IMR-90 (cell line): ENCODE measurements at places on chromosomes 7 and 10. TPM values are rescaled to one million over a fixed set of nuclear protein-coding genes. Genes with fewer than 3 reads are reported as not detected.

CYP2C19 gene
- polyA plus RNA-seq: not detected in 2 replicates

DNA sequence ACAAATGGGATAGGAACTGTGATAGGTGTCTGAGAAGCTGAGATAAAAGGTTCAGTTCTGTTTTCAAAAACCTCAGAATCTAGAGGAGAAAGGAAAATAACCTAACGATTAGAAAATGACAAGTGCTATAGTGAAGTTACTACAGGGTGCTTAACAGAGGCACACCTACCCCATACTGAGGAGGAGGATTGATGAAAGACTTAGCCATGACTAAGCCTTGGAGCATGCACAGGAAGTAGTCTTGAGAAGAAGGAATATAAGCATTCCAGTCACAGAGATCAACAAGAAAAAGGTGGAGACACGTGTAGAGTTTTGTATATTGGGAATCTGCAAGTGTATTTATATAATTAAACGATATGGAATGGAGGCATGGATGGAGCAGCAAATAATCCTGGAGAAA, 1225.5 kb upstream of the CELF2 start:
- no peaks in the 10 kb centered on the region for H3K4me1 ChIP-seq
- peak; percentile 37 for DNase-seq
- H3K4me3 ChIP-seq: no peak overlapping the region
- no peaks in the 10 kb centered on the region for H3K36me3 ChIP-seq

GRCh38 chr10:124493214-124493882, 31.7 kb downstream of the LHPP start:
- no peaks in the 10 kb centered on the region for H3K36me3 ChIP-seq
- H3K27me3 ChIP-seq: no peaks in the 10 kb centered on the region
- no peaks in the 10 kb centered on the region for H3K4me1 ChIP-seq
- no peak for DNase-seq
- H3K27ac ChIP-seq: no peak overlapping the region

DNA sequence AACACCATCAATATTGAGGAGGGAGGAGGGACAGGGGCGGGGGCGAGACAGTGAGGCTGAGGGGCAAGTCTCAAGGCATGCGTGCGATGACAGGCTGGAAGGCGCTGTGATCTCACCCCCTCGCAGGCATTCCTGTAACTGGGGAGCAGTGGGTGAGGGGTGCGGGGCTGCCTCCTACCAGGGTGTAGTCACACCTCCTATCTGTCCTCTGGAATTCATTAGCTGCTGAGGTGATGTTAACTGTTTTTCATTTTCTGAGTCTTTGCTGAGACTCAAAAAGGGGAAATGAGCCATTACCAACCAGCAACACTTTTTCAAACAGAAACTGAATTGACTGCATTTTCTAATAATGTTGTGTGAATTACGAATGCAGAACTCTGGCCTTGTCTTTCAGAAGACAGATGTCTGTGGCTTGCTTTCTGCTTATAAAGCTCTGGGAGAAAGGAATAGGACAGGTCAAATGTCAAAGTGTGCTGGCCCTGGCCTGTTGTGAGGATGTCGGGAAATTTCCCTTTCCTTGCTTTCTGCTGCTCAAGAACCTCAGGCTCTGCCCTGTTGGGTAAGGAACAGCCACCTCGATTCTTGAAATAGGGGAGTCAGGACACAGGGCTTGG, 23.7 kb upstream of the CDH23 start:
- no peaks in the 10 kb centered on the region for H3K4me1 ChIP-seq
- peaks cover 46% of the 10 kb centered on the region for H3K27me3 ChIP-seq
- no peak overlapping the region for H3K27ac ChIP-seq
- H3K36me3 ChIP-seq: no peaks in the 10 kb centered on the region
- H3K4me3 ChIP-seq: no peak overlapping the region
- DNase-seq: no peak

- no peaks in the 10 kb centered on the region for H3K36me3 ChIP-seq
- no peak overlapping the region for H3K4me3 ChIP-seq
- H3K4me1 ChIP-seq: peaks cover 4% of the 10 kb centered on the region; the same call in 1 of the 2 replicates
- peaks cover 16% of the 10 kb centered on the region for H3K27me3 ChIP-seq
- H3K27ac ChIP-seq: no peak overlapping the region
These were observed 4.9 kb upstream of the CLDN3 start for GRCh38 chr7:73774923-73775322.

DNA sequence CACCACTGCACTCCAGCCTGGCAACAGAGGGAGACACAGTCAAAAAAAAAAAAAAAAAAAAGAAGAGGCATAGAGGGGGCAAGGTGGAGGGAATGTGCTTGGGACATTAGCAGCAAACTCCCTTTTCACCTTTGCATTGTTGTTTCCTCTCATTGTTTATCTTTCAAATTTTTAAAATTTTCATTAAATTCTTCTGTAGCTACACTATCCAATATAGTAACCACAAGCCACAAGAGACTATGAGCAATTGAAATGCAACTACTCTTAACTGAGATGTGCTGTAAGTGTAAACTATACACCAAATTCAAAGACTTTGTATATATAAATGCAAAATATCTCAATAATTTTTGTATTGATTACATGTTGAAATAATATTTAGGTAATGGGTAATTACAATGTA, 43.4 kb downstream of the EBLN1 start:
- H3K27me3 ChIP-seq: no peaks in the 10 kb centered on the region
- no peak for DNase-seq
- H3K4me3 ChIP-seq: no peak overlapping the region
- H3K4me1 ChIP-seq: no peaks in the 10 kb centered on the region
- H3K27ac ChIP-seq: no peak overlapping the region

- no peak overlapping the region for H3K4me3 ChIP-seq
- no peaks in the 10 kb centered on the region for H3K36me3 ChIP-seq
- H3K4me1 ChIP-seq: no peaks in the 10 kb centered on the region
These were observed 474.0 kb upstream of the NRP1 start for GRCh38 chr10:33808475-33808874.

DNA sequence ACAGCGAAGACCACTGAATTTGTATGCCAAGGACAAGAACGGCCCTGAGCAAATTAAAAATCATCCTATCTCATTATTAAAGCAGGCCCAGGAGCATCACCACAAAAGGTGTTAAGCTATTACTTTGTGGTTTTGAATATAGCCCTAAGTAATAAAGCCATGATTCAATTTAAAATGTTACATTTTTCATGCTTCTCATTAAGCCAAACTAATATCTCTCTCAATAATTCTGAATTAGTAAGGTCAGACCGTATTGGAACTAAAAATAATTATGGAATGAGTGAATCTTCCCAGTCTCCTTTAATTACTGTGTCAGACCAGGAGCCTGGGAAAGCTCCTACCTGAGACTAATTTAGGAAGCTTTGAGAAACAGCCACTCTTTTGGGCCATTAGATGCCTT, 162.4 kb downstream of the SORCS1 start:
- H3K27me3 ChIP-seq: no peaks in the 10 kb centered on the region
- no peaks in the 10 kb centered on the region for H3K4me1 ChIP-seq
- no peak for DNase-seq
- H3K36me3 ChIP-seq: no peaks in the 10 kb centered on the region

- H3K36me3 ChIP-seq: no peaks in the 10 kb centered on the region
- H3K27ac ChIP-seq: no peak overlapping the region
- H3K4me3 ChIP-seq: no peak overlapping the region
- H3K4me1 ChIP-seq: no peaks in the 10 kb centered on the region
- peaks cover 4% of the 10 kb centered on the region; the same call in 1 of the 2 replicates for H3K27me3 ChIP-seq
These were observed 124.6 kb upstream of the MBL2 start for GRCh38 chr10:52897162-52897561.

GRCh38 chr7:122269241-122269640, 35.3 kb downstream of the FEZF1 start:
- no peak overlapping the region for H3K27ac ChIP-seq
- DNase-seq: no peak
- no peaks in the 10 kb centered on the region for H3K4me1 ChIP-seq
- H3K36me3 ChIP-seq: no peaks in the 10 kb centered on the region
- H3K4me3 ChIP-seq: no peak overlapping the region
